ENCODE measurements at places on chromosomes 12 and 14. TPM values are rescaled to one million over a fixed set of nuclear protein-coding genes. Genes with fewer than 3 reads are reported as not detected.

Gene NUP107
- 128 TPM for total RNA-seq

Gene GZMH
- not detected for total RNA-seq

Gene DEPDC4
- 4.1 TPM for total RNA-seq

Gene OTX2
- 0.84 TPM for total RNA-seq

Gene PZP
- not detected for total RNA-seq
